ENCODE measurements at places on chromosomes 16 and 17.

DNA sequence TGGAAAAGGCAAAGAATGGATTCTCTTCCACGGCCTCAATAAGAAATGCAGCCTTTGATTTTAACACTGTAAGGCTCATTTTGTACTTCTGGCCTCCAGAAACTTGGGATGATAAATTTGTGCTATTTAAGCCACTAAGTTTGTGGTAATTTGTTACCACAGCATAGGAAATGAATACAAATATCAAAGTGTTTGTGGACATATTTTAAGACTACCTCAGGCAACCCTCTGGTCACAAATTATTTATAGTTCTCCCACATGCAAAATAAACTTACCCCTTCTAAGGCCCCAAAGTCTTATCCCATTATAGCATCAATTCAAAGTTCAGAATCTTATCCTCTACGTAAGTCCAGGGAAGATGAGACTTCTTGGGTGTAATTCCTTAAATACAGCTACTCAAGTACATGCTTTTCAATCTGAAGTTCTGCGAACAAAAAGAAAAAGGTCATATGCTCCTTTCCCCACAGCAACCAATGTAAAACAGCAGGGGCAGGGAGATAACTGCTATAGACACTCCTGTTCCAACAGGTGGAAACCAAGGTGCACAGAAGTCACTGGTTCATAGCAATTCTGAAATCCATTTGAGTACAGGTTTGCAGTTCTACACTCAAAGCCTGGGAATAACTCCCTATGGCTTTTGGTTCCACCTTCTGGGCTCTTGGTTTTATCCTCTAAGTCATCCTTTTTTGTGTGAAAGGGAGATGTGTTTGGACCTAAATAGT is 5.4 kb upstream of the EFCAB13 start:
- no peak for DNase-seq

DNA sequence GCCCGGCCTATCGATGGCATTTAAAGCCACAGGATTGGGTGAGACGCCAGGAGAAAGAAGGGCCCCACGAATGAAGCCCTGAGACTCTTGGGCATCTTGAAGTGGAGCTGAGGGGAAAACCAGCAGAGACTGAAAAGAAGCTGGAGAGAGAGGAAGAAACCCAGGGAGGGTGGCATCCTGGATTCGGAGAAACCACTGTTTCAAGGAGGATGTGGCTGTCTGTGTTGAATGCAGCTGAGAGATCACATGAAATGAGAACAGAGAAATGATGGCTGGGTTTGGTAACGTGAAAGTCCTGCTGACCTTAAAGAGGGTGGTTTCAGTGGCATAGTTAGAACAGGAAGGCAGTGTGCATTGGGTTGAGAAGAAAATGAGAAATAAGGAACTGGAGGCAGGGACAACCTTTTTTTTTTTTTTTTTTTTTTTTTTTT is 3.8 kb downstream of the TNFSF12 start:
- no peak for DNase-seq

DNA sequence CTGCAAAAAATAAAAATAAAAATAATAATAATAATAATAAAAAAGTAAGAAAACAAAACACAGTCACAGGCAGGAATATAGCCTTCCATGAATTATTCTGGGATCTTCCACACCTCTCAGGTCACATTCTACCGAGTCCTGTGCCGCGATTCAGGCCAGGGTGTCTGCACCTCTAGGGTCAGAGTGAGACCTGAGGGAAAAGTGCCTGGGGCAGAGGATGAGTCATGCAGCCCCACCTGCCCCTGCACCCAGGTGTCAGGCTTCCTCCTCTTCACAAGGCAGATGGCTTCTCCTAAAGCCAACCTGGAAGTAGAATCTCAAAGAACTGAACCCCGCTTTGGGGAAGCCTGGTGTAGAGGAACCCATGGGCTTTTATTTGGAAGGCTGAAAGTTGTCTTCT is 283.7 kb downstream of the CPPED1 start:
- DNase-seq, result no peak

DNA sequence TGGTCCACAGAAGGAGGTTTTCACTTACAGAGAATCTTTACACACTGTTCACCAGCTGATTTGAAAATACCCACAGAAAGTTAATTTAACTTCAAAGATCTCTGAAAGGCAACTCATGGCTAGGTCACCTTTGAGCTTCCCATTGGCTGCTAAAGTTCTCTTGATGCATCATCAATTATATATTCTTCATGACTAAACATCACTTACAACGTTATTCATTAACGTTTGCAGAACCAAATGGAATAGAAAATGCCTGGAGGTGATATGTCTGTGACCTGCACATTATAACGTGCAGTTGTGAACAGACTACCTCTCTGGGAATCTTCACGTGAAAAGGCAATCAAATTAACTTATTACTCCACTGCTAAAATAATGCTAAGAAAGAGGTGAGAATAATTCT is 238.5 kb downstream of the ZFHX3 start:
- DNase-seq, result no peak

GRCh38 chr16:13254998-13255614 is 353.7 kb downstream of the SHISA9 start:
- no peak for DNase-seq

GRCh38 chr17:81959362-81960129 is 1.4 kb downstream of the NOTUM start:
- DNase-seq, result no peak

GRCh38 chr17:7794075-7794663 is 39.8 kb upstream of the KDM6B start:
- no peak for DNase-seq

GRCh38 chr16:58638148-58639036 is 8.8 kb upstream of the CNOT1 start:
- DNase-seq, result no peak

DNA sequence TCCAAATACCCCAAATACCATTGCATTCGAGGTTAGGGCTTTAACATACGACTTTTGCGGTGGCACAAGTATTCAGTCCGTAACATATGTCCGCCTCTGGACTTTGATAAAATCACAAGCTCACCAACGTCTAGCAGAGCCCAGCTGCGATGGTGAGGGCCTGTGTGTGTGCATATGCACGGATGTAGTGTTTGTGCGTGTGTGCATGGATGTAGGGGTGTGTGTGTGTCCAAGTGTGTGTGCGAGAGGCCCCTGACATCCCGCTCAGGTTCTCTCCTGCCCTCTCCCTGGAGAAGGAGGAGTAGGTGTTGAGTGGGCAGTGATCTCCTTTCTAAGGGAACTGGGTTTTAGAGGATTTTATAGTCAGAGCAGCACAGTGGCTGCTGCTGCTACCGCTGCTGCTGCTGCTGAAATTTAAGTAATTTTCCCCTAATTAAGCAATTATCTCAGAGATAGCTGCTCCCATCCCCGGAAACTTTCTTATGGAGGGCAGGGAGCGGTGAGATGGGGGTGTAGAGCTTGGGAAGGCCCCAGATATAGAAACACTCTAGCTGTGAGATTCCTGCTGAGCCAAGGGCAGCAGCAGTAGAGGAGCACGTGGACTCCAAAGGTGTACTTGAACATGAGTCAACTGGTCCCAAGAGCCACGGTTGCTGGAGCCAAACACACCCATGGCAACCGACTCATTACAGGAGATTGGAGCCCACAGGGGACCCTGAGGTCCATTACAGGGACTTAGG is 121.7 kb upstream of the SDK2 start:
- no peak for DNase-seq

- no peak for DNase-seq
Measured at GRCh38 chr17:60583008-60583407, 17.0 kb upstream of the PPM1D start.

GRCh38 chr17:71395901-71396300 is 724.9 kb upstream of the SOX9 start:
- DNase-seq, result no peak

Data from vagina (tissue), 2 donors.